ENCODE measurements at places on chromosomes 3 and 15. TPM values are rescaled to one million over a fixed set of nuclear protein-coding genes. Genes with fewer than 3 reads are reported as not detected.

Gene PLA2G4D
- under 0.01 TPM for total RNA-seq

DNA sequence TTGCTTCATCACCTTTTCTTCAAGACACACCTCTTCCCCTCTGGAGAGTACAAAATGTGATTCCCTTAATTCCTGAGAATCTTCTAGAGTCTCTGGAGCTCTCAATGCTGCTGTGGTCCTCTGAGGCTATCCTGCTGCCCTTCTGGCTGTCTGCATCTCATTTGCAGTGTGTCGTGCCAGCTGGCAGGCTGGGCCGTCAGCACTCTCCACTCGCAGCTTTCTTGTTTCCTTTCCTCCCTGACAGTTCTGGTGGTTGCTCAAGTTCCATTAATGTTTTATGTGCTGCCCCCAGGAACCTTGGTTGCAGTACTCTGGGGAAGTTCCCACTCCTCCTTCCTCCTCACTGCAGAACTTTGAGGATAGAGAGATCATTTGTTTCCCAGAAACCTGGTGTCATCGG, 210.8 kb upstream of the ROPN1 start:
- DNase-seq: no peak

Gene TAMM41
- 10.2 TPM for total RNA-seq

DNA sequence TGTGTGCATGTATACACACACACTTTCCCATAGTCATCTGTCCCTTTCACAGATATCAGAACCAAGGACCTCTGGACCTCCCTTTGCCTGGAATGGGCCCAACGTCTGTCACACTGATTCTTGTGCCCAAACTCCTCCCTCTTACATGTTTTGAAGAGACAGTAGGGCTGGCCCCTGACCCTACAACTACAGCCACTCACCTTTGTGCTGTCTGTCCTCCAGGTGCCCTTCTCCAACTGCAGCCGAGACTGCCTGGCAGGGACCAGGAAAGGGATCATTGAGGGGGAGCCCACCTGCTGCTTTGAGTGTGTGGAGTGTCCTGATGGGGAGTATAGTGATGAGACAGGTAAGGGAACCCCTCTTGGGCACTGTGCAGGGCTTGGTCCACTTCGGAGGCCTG, 43.2 kb upstream of the CSTA start:
- no peak for DNase-seq

Gene FMN1
- total RNA-seq: 1.2 TPM

- DNase-seq: no peak
Measured at GRCh38 chr3:173018758-173019157, 122.3 kb downstream of the SPATA16 start.

GRCh38 chr15:67175643-67176071, 78.8 kb downstream of the AAGAB start:
- no peak for DNase-seq

DNA sequence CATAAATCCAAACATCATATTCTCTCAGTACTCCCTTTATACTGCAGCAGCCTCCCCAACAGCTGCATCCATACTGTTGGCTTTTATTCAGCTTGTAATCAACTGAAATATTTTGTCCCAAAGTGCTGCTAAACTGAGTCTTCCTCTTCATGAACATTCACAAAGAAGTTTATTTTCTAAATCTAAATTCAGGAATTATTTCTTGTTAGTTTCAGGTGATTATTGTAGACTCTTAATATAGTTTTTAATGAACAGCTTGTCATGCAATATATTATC, 269.3 kb upstream of the UBE2E2 start:
- no peak for DNase-seq

GRCh38 chr3:138296639-138297038, 33.0 kb downstream of the NME9 start:
- DNase-seq: no peak

Gene LRRIQ4
- 0.82 TPM for total RNA-seq

Gene HRG
- not detected for total RNA-seq

Gene CLDN16
- total RNA-seq: 1.6 TPM

GRCh38 chr3:56468184-56469106, at the start of gene ERC2:
Gene ERC2 (minus strand): TSS chr3:56468467.
- DNase-seq: peak; percentile 76

DNA sequence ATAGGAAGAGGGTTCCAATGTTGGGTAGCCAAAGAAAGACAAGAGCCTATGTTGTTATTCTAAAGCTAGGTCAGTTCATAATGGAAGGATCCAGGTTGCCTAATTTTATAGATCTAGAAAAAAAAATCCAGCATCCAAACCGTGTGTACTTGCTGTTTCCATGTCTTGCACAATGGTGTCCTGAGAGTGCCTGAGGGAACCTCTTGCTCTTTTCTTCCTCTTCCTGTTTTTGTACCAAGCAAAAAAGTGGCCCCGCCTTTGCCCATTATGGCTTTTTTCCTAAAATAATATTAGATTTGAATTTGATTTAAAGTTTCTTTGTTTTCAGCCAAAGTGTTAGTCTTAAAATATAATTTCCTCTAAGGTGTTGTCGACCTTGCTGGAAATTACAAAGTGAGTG, 224.4 kb downstream of the RYR3 start:
- no peak for DNase-seq

Gene AADACL2
- not detected for total RNA-seq

Gene PAQR9
- total RNA-seq: 2.4 TPM

Gene GABRR3
- not detected for total RNA-seq

GRCh38 chr3:43162230-43163084, 56.6 kb upstream of the POMGNT2 start:
- peak; percentile 23 for DNase-seq

DNA sequence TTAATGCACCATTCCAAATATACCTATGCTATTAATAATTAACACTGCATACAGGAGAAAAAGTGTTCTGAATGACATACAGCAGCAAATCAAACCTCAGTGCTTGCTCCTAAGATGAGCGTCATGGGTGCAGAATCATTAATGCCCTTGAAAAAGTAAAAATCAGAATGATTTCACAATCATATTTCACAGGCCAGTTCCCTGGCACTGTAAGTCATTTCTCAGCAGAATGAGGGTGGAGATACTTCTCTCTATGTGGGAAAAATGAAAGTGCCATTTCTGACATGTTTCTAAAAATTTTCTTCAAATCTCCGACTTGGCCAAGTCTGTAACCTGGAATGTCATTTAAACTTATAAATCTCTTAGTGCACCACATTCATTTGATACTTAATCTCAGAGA, 549.8 kb upstream of the AGTR1 start:
- no peak for DNase-seq

Gene LTF
- 0.41 TPM for total RNA-seq

DNA sequence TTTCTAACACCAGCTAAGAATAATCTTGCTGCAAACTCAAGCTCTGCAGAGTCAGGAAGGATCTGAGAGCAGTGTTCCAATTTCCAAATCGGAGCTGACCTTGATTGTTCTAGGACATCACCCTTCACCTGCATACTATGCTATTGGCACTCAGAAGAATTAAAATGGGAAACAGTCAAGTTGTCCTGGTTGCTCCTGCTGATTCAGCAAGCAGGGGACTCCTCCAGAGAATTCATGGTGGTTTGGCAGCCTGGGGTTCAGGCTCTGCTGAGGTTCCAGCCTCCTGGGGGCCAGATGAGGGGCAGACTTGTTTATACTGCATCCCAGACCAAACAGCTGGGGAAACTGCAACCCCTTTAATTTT, 213.7 kb upstream of the ADAMTS9 start:
- DNase-seq: no peak

GRCh38 chr3:137769322-137770065, 5.4 kb downstream of the SOX14 start:
- no peak for DNase-seq

Gene CCR2
- 0.41 TPM for total RNA-seq

GRCh38 chr3:120689395-120689794, 7.4 kb upstream of the HGD start:
- DNase-seq: no peak

Gene TRH
- total RNA-seq: 4.1 TPM

Gene FANCD2OS
- total RNA-seq: not detected

- DNase-seq: peak; percentile 79
Measured at GRCh38 chr3:10992017-10992942, at the start of gene SLC6A1. Gene SLC6A1 (plus strand): TSS chr3:10992748. CDS start chr3:11017212, 24,464 bp downstream.

- no peak for DNase-seq
Measured at GRCh38 chr3:56857178-56857577, 55.4 kb upstream of the ARHGEF3 start.

- DNase-seq: peak; percentile 51
Measured at GRCh38 chr15:44193651-44194322, 1.3 kb downstream of the FRMD5 start.

- DNase-seq: no peak
Measured at GRCh38 chr3:104596054-104596453, 770.7 kb upstream of the ALCAM start.

GRCh38 chr15:42584031-42584765, 8.8 kb downstream of the STARD9 start:
- DNase-seq: no peak

DNA sequence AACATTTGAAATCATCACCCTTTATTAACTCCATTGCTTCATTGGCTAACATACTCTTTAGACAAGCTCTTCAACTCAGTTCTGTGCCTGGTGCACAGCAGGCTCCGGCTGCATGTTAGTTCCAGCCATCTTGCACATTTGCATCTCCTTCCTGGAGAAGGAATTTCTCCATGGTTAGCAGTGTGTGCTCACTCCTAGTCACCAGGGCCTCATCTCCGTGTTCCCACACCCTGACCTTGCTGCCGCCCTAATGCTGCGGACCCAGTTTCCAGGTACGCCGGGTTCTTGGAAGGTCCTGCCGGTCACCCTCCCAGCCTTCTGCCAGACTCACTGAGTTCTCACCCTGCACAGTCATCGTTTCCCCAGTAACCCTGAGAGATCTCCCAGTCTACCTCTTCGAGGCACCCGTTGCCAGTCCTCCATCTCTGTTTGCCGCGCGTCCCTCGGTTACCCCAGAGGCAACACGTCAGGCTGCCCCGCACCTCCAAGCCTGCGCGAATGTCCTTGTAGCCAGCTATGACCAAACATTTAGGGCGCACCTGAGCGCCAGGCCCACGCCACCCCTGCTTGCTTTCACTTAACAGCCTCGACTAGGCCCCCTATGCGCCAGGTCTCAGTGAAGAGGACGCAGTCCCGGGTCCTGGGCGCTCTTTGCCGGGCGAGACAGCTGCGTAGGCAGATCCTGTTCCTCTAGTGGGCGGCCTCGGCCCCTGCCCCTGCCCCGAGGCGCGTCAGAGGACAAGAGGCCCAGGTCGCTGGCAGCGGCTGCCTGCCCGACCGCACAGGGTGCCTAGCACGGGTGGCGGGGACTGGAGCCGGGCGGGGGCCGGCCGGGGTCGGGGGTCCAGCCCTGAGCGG, 747 bp upstream of the ZNF592 start:
- peak; percentile 38 for DNase-seq

Gene CPA3
- not detected for total RNA-seq

Gene CPN2
- not detected for total RNA-seq

GRCh38 chr15:73010154-73011152, 41.8 kb upstream of the NEO1 start:
- DNase-seq: no peak

DNA sequence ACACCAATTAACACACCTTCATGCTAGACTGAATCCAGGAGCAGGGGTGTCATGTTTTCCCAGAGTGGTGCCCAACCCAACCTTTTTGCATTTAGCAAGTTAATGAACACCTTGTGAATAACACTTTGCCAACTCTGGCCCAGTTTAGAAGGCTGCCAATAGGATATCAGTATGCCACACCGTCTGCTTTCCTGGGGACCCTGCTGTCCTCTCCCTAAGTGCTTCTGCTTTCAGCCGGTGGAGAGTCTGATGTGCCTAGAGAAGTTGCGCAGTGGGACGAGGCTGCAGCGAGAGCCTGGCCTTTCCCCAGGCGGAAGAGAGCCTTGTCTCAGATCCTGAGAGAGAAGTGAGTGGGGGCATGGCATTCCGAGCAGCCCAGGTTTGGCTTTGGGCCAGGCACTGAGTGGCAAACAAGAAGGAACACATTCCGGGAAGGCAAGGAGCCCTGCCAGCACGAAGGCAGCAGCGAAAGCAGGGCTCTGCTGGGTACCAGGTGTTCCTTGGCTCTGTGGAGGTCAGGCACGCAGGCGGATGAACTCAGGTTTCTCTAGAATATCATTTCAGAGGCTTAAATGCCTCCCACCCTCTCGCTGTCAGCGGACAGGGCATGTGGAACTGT, 36.9 kb downstream of the SENP8 start:
- peak; percentile 47 for DNase-seq

GRCh38 chr15:97082830-97083229, 752.3 kb downstream of the NR2F2 start:
- no peak for DNase-seq

DNA sequence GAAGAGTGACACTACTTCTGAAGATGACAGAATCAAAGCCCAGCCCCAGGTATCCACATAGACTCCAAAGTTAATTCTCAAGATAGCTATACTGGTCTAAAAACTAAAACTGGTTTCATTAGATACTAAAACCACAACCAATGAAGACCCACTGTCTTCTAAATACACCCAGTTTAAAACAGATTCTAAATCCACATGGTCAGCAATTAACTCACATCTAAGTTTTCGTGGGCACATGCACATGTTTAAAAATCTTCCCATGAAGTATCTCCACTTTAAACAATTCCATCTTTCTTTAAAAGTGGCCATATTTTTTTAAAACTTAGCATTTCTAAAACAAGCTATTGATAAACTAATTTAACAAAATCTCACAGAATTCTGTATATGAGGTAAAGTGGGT, 63.1 kb downstream of the GPR160 start:
- no peak for DNase-seq

DNA sequence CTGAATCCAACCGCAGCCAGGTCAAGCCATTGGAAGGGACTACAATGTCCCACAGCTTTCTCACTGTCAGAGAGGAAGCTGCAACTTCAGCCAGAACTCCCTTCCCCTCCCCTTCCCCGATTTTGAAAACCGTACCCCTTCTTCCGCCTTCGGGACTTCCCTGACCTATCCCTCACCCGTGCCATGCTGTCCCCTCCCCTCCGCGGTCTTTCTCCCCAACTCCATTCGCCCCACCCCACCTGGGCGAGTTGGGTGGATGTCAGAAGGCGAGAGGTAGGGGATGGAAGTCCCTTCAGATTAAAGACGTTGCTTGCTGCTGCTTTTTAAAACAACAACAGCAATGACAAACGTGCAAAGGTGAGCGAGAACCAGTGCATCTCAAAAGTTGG, 723 bp downstream of the CPNE4 start:
- DNase-seq: no peak

DNA sequence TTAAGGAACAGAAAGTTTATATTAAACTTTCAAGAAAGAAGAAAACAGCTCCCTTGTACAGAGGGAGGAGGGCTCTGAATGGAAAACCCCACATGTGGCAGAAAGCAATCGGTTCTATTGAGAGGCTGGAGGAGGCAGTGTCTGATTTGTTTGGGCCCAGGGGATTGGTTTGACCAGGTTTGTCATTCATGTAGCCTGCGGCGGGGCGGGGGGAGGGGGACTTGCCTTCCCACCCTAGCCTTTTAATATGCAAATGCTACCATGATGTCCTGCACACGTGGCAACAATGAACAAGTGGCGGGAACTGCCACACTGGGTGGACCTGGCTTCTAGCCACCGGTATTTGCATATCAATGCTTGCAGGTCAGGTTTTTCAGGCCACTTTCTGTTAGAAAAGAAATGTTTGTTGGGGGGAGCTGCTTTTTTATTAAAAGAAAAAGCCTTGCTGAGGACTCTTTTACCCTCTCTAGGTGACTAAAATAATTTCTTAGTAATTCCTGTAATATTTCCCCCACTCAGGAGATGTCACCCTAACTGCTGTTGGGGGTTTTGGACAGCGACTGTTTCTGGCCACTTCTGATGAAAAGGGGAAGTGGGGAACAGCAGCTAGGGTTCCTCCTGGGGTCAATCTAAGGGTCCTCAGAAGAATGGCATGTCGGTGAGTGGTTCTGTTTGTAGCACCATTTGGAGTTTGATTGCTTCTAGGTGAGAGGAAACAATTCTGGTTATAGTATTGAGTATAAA, 691.2 kb downstream of the TBL1XR1 start:
- DNase-seq: no peak

Gene XCR1
- not detected for total RNA-seq

GRCh38 chr3:20811631-20812030, 625.6 kb upstream of the SGO1 start:
- DNase-seq: no peak

Gene DAZL
- total RNA-seq: not detected
